Activated naive CD4-positive, alpha-beta T cell treated with anti-CD3 and anti-CD28 coated beads, Interleukin-2, amount 50 U/mL, for 16 hours (primary cell): ENCODE measurements at places on chromosomes 16 and 17.

DNA sequence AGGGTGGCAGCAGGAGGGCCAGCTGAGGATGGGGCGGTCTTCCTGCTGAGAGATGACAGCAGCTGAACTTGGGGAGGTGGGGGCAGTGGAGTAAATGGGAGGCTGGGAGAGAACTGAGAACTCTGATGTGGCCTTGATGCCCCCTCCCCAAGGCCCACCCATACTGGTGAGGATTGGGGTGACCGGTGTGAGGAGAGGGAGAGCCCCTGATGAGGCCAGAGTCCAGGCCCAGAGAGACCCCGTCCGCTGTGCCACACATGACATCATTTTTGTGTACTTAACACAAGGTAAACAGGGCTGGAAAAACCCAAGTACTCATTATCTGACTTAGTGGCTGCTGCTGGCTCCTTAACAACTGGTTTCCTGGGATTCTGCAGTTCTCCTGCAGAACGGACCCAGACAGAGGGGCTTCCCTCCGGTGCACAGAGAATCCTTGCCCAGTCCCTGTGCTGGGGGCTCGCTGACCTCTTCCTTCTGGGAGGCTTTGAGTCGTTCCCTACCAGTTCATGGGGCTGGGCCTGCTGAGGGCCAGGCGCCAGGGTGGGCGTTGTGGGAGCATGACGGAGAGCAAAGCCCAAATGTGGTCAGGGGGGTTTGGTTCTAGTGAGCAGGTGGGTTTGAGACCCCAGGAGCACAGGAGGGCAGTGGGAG, 207.6 kb downstream of the RAB11FIP4 start:
- DNase-seq: no peak

DNA sequence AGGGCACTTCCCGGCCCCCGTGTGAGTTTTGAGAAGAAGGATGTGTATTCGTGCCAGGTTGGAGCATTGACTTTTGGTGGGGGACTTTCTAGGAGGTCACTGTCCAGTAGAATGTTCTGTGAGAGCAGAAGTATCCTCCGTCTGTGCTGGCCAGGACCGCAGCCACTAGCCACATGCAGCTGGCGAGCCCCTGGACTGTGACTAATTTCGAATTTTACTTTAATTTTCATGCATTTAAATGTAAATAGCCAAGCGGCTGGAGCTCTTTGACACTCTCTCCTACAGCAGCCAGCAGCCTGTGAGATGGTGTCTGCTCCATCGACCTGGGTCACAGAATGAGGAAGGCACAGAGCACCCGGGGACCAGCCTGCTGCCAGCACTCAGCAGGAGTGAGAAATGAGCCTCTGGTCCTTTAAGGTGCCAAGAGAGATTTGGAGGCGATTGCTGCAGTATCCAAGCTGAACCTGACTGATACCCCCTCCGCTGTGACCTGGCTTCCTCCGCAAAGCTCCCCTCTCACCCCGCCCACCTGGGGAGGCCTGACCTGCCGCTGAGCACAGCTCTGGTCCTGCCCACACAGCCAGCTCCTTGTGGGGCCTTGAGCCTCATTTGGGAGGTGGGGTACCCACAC, 7.8 kb downstream of the ATP2A3 start:
- no peak for DNase-seq

DNA sequence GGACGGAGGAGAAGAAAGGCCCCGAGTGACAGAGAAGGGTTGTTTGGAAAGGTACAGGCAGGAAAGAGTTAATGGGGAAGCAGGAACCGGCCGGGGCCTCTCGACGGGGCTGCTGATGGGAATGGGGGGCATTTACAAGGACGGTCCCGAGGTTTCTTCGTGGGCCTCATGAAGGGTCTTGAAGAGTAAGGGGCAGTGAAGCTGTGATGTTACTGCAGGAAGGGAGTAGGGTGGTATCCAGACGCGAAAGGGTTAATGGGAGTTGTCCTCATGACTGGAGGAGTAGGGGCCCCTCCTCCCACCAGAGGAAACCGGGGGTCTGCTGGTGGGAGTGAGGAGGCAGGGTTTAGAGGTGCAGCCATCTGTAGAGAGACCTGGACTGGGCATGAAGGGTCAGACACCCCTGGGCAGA, 481 bp downstream of the PDK2 start:
- DNase-seq: no peak

DNA sequence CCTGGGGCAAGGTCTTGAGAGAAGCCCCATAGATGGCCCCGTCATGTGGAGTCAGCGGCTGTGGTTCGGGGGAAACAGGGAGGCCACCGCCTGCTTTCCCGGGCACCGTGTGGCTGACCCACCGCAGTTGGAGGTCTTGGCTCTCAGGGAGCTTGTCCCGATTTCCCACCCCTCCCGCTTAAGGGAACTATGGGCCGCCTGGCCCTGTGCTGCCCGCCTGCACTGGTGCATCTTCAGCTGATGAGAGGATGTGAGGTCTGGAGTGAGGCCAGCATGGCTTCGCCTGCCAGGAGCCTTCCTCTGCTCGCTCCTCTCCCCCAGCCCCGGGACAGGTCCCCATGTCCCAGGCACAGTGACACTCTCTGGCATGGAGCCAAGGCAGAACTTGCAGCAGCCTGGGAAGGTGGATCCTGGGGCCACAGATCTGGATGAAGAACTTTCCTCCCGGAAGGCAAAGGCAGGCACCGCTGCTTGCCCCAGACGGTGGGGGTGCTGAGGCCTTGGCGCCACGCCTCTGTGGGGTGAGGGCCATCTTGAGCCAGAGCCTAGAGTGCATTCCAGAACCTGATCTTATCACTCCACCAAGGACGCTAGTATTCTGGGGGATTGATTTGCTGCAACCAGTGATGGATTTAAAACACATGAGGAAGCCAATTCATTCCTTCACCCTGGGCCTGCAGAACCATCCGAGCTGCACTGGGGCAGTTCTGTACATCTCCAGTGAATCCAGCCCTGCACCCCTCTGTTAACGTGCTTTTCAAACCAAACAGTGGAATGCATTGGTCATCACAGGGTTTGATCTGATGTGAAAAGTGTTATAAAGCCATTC, 178.6 kb upstream of the TNRC6C start:
- DNase-seq: no peak

GRCh38 chr16:81616321-81617020, 162.6 kb upstream of the PLCG2 start:
- DNase-seq: peak; percentile 54

GRCh38 chr17:58184308-58184985, 8.1 kb upstream of the EPX start:
- no peak for DNase-seq

GRCh38 chr17:20924306-20924705, 118.5 kb downstream of the USP22 start:
- no peak for DNase-seq

GRCh38 chr17:69567130-69567529, 152.6 kb downstream of the MAP2K6 start:
- no peak for DNase-seq
